B cell (primary cell): ENCODE measurements at places on chromosomes 2 and 18. TPM values are rescaled to one million over a fixed set of nuclear protein-coding genes. Genes with fewer than 3 reads are reported as not detected.

DNA sequence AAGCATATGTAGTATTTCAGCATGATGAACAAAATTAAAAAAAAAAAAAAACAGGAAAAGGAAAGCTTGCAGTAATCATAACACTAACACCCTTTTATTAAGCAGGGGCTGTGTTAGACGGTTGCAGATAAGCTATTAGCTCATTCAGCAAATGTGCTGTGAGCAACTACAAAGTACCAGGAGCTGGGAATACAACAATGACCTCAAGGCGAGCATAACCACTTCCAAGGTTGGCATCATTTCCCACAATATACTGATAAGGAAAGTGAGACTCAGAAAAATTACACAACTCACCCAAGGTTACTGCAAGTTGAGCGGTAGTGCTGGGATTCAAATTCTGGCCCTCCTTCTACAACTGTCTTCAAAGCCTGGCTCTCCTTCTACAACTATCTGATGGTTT is 38.2 kb upstream of the ACTR3 start:
- DNase-seq = no peak

DNA sequence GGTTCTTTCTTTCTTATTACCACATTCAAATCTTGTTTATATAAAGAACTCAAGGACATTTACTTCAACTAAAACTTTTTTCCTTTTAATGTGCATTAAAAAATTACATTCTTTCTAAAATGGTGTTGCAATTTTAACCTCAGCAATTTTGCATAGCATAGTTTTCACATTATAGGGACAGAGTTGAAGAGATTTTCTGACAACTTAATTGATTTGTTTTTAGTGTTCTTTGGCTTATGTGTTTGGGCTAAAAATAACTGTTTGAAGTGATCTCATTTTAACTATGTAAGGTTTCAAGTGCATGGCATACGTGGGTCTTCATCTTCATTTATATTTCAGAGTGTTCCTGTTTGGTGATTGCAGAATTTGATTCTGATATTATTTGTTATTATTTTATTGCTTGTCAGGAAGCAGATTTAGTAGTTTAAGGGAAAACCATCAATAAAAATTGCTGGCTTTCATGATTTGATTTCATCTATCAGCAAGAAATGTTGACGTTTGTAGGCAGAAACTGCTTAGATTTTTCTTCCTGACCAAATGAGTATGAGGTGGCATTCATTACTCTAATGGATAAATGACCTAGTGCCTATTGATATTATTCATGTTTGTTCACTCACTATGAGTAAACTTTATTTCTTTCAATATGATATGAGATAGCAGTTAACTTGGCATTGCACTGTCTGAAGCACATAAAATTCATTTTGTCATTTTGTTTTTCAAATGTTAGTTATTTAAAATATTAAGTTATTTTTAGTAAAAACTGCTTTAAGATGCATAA is 398.4 kb downstream of the NUP35 start:
- DNase-seq = no peak

- DNase-seq = no peak
Measured at GRCh38 chr18:79334496-79335233, 61.1 kb upstream of the NFATC1 start.

DNA sequence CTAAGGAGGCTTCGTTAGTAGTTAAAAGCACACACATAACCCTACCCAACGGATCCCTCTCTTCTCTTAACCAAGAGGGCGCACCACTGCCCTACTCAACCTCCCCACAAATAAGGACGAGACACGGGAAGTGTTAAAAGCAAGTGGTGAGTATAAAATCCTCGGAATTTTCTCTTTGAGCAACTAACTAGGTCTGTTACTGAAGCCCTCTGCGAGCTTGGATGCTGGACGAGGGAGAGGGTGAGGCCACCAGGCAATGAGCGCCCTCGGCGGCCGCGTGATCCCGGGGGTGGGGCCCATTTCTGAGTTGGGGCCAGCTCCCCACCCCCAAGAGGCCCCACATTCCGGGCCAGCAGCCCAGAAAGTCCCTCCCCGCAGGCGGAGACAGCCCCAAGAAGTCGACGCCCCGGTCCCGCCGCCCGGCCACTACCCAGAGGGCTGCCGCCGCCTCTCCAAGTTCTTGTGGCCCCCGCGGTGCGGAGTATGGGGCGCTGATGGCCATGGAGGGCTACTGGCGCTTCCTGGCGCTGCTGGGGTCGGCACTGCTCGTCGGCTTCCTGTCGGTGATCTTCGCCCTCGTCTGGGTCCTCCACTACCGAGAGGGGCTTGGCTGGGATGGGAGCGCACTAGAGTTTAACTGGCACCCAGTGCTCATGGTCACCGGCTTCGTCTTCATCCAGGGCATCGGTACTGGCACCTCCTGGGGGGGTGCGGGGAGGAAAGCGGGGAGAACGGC is at the start of gene CYBRD1:
Gene CYBRD1 (plus strand): TSS at position 423 of the 736 bp plus-strand sequence. CDS start 72 bp downstream, at position 495.
- DNase-seq = peak; percentile 15

DNA sequence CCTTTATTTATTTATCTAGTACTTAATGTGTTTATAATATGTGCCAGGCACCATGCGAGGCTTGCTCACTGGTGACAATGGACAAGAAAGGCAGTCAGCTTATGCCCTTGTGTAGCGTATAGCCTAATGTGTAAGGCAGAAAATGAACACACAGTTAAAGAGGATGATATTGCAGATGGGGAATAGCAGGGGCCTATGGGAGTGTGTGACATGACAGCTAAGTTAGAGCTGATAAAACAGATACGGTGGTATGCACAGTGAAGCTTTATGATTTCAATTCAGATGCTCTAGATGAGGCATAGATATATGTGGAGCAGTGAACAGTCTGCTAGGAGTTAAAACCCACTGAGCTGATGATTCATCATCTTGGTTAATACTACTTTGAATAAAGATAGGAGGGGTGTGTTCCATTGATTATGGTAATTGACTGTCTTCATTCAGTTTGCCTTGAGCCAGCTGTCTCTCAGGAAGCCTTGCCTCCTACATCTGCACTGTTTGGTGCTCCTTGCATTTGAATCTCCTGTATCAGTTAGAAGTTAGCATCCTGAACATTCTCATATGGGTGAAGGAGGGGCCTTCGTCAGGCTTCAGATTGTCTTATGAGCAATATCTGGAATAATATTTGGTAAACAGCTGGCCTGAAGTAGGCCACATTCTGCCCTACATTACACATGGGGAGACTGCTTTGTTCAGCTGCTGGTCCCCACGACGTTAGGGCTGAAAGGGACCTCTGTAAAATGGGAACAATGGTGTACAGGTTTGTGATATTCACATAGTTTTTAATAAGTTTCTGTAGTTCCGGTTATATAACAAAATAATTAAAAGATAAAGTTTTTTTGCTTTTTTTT is 13.2 kb downstream of the MAP4K4 start:
- no peak for DNase-seq

GRCh38 chr2:191907091-191907490 is 60.2 kb upstream of the CAVIN2 start:
- no peak for DNase-seq

GRCh38 chr2:194289712-194290346 is 1367.2 kb upstream of the SLC39A10 start:
- DNase-seq = no peak

GRCh38 chr2:1224901-1225300 is 188.4 kb upstream of the TPO start:
- no peak for DNase-seq

GRCh38 chr18:54783139-54783538 is 45.1 kb upstream of the RAB27B start:
- no peak for DNase-seq

CIB4 gene
- total RNA-seq = not detected in 2 replicates

RUFY4 gene
- not detected in 2 replicates for total RNA-seq

GAREM1 gene
- not detected in 2 replicates for total RNA-seq

HOXD9 gene
- not detected in 2 replicates for total RNA-seq

DNA sequence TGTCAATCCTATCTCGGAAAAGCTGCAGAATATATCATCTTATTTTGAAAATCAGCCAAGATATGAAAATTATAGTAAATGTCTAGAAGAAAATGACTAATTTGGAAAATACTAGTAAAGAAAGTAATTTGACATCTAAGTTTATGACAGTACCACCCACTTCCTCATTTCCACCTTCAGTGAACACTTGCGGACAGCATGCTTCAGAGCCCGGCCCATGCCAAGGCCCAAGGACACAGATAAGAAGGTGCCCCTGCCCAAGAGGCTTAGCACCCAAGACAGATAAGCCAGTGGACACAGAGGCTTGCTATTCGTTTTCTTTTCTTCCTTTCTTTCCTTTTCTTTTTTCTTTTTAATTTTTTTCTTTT is 4.8 kb upstream of the KCNG2 start:
- peak; percentile 57 for DNase-seq

DNA sequence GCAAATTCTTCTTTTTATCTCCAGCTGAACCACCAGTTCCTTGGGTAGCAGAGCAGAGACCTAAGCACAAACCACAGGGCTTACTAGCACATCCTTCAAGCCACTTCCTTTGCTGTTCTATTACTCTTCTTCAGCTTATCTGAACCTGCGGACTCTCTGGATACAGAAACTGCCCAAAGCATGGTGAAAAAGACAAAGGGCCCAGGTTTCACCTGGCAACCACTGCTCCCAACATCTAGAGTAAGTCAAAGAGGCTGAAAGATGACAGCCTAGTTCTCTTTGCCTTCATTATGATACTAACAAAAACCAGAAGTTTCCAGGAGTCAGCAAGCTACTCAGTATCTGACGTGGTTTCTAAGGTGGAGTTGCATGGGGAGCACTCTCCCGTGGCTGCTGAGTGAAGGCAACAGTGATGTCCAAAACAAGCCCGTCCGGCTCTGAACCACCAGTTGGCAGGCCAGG is 43.4 kb downstream of the KANSL3 start:
- DNase-seq = no peak

GRCh38 chr18:46167971-46168370 is 63.8 kb downstream of the HAUS1 start:
- DNase-seq = peak; percentile 93

ALPG gene
- not detected in 2 replicates for total RNA-seq

- no peak for DNase-seq
Measured at GRCh38 chr18:35692866-35693265, 111.3 kb downstream of the GALNT1 start.

D2HGDH gene
- total RNA-seq = 57.1 and 67.7 TPM in 2 replicates

DNA sequence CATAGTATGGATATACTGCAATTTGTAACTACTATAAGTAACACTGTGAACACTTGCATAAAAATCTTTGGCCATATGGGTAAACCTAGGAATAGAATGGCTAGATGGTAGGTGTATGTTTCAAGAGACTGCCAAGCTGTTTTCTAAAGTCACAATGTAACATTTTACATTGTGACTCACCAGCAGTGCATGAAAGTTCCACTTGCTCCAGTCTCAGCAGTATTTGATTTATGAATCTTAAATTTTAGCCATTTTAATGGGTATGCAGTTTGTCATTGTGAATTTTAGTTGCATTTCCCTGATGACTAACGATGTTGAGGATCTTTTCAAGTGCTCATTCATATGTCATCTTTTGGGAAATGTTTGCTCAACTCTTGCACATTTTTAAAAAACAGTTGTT is 86.1 kb downstream of the FARSB start:
- no peak for DNase-seq

LAMA1 gene
- total RNA-seq = not detected in 2 replicates

- no peak for DNase-seq
Measured at GRCh38 chr2:78940998-78941397, 84.5 kb upstream of the REG3G start.

- DNase-seq = no peak
Measured at GRCh38 chr18:6921571-6921970, 192.1 kb downstream of the ARHGAP28 start.

- DNase-seq = no peak
Measured at GRCh38 chr2:76268902-76269620, 558.3 kb upstream of the GCFC2 start.

- no peak for DNase-seq
Measured at GRCh38 chr2:104045071-104045470, 808.8 kb upstream of the POU3F3 start.

GRCh38 chr2:7121851-7122250 is 204.6 kb downstream of the RNF144A start:
- no peak for DNase-seq

- DNase-seq = no peak
Measured at GRCh38 chr2:151347906-151348305, 9.5 kb upstream of the TNFAIP6 start.

DNA sequence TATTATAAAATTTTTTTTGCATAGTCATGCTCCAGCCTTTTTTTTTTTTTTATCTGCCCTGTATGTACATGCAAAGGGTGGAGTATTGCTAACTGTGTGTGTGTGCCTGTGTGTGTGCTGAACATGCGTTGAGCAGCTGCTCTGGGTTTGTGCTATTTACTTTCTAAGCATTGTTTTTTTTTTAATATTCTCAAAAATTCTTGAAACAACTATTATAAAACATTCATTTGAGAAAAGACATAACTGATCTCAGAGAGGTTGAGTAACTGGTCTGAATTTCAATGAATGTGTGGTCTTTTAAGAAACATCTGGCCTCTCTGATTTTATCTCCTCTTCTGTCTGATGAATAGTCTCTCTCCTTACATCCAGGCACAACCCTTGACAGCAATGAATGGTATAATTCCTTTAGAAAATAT is 366.0 kb upstream of the SLC14A2 start:
- no peak for DNase-seq

OSBPL6 gene
- total RNA-seq = not detected in 2 replicates

- no peak for DNase-seq
Measured at GRCh38 chr2:54839461-54840255, 116.2 kb downstream of the EML6 start.

DNA sequence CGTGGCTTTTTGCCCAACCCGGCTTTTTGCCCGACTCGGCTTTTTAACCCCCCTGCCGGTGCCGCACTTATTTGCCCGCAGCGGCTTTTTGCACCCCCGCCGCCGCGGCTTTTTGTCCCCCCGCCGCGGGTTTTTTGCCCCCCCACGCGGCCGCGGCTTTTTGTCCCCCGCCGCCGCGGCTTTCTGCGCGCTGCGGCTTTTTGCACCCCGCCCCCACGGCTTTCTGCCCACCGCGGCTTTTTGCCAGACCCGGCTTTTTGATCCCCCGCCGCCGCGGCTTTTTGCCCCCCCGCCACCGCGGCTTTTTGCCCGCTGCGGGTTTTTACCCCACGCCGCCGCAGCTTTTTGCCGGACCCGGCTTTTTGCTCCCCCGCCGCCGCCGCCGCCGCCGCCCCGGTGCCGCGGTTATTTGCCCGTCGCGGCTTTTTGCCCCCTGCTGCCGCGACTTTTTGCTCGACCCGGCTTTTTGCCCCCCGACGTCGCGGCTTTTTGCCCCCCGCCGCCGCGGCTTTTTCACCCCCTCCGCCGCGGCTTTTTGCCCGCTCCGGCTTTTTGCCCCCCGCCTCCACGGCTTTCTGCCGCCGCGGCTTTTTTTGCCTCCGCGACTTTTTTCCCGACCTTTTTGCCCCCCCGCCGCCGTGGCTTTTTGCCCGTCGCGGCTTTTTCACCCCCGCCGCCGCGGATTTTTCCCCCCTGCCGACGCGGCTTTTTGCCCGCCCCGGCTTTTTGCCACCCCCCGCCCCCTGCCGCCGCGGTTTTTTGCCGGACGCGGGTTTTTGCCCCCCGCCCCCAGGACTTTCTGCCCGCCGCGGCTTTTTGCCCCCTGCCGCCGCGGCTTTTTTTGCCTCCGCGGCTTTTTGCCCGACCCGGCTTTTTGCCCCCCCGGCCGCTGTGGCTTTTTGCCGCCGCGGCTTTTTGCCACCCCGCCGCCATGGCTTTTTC is 2786.5 kb downstream of the RPIA start:
- peak; percentile 79 for DNase-seq
